T1000 (cell line): ENCODE measurements at places on chromosomes 6 and 20.

GRCh38 chr20:54115172-54115854 lies 44.9 kb upstream of the BCAS1 start:
- no peak for DNase-seq

DNA sequence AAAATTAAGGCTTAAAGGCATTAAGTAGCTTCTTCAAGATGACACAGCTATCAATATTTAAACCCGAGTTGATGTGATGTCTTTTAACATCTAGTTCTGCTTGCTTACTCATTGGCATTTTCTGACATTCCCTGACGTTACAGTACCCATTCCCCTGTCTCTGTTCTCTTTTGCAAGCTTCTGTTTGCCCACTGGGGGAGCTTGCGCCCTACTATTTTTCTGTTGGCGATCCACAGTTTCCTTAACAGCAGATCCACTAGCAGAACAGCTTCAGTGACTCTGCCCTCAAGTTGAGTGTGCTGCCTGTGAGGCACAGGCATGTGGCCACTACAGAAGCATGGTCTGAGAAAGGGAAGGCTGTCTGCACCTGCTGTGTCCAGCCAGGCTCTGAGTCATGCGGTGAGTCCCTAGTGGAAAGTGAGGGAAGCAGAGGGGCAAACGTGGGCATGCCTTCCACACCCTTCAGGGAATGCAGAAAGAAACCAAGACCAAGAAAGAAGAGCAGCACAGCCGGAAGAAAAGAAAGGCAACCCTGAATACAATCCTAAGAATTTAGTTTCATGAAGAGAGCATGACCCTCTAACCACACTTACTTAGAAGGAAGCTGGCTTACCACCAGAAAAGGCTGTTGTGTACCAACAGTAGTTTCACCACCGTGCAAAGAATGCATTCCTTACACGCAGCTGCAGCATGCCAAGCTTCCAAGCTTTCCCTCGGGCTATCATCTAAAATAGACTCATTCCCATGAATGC lies 97.7 kb upstream of the VGLL2 start:
- DNase-seq: peak; percentile 80

DNA sequence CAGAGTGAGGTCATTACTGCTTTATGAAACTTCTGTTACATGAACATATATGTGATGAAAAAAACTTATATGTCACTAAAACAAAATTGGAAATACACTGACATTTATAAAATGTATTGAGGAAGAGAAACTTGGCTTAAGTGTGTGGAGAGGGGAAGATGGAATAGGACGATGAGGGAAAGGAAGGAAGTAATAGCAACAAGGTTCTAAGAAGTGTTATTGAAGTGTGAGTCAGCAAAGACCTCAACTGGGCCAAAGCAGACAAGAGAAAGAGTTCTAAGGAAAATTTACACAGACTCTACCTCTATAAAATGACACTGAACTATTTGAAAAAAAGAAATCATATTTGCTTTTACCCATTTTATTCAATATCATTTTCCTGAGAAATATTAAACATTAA lies 38.3 kb downstream of the SNX3 start:
- no peak for DNase-seq

DNA sequence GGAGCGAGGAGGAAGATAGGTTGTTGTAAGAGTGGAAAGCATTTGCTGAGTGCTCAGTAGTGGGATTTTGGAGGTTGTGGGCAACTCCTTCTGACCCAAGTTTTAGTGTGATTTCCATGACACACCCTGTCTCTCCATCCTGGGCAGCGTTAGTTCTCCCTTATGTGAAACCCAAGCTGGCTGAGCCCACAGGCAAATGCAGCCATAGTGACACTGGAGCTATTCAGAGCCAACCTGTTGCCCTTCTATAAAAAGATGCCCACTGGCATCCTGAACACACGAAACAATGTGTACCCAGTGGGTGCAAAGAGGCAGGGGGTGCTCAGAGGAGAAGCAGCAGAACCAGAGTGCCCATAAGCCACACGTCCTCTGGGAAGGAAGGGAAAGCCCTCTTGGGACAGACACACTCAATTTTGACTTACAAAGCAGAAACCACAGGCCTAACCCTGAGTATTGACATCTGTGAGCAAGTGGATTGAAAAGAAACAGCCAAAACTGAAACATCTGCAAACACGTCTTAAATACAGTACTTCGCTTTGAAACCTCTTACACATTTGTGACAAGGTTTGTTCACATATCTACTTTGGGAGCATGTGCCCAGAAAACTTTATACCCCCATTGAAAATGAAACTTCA lies 54.6 kb downstream of the BPIFB1 start:
- no peak for DNase-seq

DNA sequence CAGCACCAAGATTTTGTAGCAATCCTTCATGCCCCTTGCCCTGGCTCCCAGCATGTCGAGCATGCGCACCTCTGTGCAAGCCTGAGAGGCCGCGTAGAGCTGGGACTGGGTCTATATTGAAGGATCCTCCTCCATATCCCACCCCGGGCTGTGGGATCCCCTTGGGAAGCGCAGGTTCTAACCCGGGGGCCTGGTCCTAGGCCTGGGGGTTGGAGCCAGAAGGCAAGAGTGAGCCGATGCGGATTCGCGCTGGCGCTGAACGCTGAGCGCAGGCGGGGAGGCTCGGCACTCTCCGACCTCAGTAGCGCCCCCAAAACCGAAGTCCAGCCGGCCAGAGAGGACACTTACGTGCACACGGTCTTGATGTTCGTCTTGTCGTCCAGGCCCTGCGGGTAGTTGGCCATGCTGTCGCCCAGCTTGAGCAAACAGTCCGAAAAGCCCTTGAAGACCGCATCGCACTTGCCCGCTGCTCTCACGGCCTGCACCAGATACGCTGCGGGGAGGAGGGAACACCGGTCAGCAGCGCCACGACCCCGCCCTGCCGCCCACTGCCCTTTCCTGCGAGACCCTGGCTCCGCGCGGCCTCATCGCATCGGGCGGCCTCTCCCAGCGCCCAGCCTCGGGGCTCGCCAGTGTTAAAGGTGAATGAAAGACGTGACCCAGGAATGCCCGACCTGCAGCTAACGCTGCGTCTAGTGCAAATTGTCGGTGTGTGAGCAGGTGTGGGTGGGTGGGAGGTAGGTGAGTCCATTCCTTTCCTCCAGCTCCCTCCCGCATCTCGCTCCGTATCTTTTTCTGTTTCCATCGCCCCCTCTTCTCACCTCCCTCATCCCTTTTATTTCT lies 4.5 kb downstream of the NRN1 start:
- no peak for DNase-seq
